ENCODE measurements at places on chromosomes 4 and X.

DNA sequence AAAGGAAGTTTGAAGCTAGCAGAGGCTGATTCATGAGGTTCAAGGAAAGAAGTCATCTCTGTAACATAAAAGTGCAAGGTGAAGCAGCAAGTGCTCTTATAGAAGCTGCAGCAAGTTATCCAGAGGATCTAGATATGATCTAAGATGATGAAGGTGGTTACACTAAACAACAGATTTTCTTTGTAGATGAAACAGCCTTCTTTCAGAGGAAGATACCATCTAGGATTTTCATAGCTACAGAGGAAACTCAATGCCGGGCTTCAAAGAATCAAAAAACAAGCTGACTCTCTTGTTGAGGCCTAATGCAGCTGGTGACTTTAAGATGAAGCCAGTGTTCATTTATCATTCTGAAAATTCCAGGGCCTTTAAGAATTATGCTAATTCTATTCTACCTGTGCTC is 28.8 kb downstream of the NR0B1 start:
- DNase-seq, result no peak

DNA sequence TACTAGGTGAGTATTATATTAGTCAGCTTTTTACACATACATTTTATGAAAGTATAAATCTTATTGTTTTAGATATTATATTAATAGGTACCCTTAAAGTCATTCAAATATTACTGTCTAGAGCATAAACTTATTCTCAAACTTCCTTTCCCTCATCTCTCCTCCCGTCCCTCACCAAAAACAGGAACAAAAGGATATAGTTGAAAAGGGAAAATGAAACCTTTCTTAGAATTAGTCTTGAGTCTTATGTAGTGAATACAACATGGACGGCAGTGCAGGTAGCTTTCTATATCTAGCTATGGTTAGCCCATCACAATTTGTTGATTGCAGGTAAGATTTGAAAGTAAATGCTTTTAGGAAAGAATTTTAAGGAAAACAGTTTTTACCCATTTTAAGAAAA is 65.6 kb downstream of the RBPJ start:
- DNase-seq, result no peak

DNA sequence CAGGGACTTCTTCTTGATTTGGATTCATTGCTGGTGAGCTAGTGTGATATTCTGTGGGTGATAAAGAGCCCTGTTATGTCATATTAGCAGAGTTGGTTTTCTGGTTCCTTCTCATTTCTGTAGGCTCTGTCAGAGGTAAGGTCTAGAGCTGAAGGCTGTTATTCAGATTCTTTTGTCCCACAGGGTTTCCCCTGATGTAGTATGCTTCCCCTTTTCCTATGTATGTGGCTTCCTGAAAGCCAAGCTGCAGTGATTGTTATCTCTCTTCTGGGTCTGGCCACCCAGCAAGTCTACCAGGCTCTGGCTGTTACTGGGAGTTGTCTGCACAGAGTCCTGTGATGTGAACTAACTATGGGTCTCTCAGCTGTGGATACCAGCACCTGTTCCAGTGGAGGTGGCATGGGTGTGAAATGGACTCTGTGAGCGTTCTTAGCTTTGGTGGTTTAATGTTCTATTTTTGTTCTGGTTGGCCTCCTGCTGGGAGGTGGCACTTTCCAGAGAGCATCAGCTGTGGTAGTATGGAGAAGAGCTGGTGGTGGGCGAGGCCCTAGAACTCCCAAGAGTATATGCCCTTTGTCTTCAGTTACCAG is 373.7 kb downstream of the AR start:
- no peak for DNase-seq

GRCh38 chrX:102580891-102581290 is 18.4 kb upstream of the ARMCX5 start:
- no peak for DNase-seq

All from putamen (tissue), 1 donor.